ENCODE measurements at places on chromosomes 5 and 9.

- no peak for DNase-seq
These were observed 85.2 kb upstream of the TNC start for GRCh38 chr9:115202960-115203751.

GRCh38 chr9:101664453-101664852 lies 69.7 kb upstream of the PPP3R2 start:
- DNase-seq = no peak

GRCh38 chr9:33858423-33858822 lies 41.5 kb downstream of the UBE2R2 start:
- DNase-seq = no peak

DNA sequence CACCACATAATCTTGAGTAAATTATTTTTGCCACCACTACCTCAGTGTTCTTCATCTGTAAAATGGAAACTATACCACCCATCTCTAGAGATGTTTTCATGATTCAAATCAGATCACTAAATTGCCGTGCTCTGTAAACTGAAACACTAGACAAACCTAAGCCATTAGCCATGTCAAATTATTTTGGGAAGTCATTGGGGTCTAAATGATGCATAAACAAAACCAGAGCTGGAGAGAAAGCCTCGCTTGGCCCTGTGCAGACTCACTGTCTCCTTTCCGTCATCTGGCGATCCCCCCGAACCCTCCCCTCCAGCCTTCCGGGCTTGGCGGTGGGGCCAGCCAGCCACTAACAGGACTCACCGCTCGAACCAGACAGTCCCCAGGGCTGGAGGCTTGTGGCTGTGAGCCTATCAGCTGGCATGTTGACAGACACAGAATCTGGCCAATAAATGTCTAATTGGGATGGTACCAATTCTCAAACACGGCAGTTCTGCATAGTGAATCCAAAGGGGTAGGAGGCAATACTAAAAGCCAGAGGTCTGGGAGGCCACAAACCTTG lies 256.5 kb downstream of the SEC61B start:
- DNase-seq = no peak

DNA sequence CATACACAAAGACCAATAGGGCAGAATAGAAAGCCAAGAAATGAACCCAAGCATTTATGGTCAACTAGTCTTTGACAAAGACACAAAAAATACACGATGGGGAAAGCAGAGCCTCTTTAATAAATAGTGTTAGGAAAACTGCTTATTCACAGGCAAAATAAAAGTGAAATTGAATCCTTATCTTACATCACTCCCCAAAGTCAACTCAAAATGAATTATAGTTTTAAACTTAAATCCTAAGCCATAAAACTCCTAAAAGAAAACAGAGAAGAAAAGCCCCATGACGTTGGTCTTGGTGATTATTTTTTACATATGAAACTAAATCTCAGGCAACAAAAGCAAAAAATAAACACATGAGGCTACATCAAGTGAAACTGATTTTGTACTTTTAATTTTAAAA lies 46.8 kb downstream of the CHSY3 start:
- DNase-seq = no peak

DNA sequence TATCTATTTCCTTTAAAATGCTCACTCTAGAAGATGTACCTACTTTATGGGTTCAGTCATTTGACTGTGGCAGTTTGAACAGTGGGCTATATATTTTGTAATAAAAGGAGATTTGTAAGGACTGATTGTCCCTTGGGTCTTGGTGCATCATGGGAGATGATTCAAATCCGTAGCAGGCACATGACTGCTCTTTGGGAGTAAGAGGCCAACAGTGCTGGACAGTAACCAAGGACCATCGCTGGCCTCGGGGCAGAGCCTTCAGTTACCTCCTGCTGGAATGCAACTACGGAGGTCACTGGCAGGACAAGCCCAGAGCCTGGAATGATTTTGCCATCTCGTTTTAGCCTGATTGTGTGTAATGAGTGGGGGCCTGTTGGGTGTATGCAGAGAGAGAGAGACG lies 7.0 kb upstream of the MAMDC2 start:
- DNase-seq = no peak

GRCh38 chr9:120389867-120390266 lies 190.1 kb downstream of the CDK5RAP2 start:
- no peak for DNase-seq

GRCh38 chr5:88258636-88259035 lies 10.0 kb downstream of the TMEM161B start:
- DNase-seq = no peak

- no peak for DNase-seq
These were observed 3.7 kb downstream of the ANGPTL2 start for GRCh38 chr9:127118597-127119319.

GRCh38 chr9:107044872-107045271 lies 181.9 kb downstream of the ZNF462 start:
- DNase-seq = no peak

DNA sequence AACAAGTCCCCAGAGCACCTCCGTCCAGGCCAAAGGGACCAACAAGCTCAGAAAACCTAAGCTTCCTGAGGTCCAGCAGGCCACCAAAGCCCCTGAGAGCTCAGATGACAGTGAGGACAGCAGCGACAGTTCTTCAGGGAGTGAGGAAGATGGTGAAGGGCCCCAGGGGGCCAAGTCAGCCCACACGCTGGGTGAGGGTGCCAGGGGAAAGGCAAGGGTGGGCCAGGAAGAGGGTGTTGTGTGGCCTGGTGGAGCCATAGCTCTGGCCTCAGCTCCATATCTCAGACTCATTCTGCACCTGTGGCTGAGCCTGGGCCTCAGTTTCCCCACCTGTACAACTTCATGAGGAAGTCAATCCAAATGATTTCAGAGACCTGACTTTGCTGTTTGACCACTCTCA lies 20.7 kb downstream of the CD74 start:
- no peak for DNase-seq

GRCh38 chr5:16918156-16918555 lies 17.9 kb downstream of the MYO10 start:
- DNase-seq = no peak

DNA sequence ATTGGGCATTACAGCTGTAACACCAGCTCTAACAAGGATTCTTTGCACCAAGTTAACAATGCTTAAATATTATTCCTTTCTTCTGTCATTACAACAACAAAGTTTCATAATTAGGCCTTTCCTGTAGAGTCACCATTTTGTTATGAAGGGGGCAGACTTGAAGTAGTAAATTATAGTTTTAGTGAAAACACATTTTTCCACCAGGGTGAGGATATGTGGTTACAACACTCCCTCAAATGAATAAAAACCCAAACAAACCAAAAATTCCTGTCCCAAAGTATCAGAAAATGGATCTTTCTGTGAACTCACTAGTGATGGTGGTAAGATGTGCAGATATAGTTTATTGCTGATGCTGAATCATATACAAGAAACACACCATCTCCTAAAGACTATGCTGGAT lies 250.5 kb upstream of the TUT7 start:
- DNase-seq = no peak

- DNase-seq = no peak
These were observed 136.1 kb downstream of the FGF1 start for GRCh38 chr5:142549834-142550233.

DNA sequence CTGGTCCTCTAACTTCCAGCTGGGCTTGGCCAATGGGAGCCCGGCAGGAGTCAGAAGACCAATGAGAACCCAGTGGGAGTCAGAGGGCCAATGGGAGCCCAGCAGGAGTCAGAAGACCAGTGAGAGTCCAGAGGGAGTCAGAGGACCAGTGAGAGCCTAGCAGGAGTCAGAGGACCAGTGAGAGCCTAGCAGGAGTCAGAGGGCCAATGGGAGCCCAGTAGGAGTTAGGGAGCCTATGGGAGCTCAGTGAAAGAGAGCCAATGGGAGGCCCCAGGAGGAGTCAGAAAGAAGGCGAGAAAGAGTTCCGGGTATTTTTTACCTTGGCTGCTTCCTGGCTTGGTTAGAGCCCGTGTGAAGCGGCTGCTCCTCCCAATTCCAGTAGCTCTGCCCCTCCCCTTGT lies 191.0 kb downstream of the GABBR2 start:
- no peak for DNase-seq

DNA sequence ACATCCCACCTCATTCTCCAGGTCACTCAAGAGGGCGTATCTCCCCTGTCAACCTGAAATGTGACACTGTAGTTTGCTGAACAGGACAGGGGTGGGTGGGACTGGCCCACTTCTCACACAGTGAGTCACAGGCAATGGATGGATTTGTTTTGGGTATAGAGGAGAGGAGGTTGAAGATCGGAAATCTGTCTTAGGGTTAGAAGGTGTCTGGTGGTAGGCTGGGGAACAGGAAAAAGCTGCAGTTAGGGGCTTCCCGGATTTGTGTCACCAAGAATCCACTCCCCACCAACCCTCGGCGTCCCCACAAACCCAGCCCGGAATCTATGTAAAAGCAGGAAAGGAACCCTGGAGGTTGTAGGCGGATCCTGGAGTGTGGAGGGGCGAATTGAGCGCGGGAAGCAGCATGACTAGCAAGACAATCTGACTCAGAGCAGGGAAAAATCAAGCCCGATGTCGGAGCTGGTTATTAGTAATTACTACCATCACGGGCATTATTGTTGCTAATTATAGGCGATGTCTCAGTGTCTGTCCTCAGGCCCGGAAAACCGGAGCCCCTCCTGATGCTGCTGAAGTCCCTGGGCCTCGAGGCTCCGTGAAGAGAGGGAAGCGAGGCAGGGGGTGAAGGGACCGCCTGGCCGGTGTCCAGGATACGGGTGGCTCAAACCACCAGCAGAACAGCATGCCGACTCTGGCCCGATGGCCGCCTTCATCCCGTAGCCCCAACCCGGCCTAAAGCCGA lies 1.7 kb upstream of the IRX1 start:
- DNase-seq = no peak

DNA sequence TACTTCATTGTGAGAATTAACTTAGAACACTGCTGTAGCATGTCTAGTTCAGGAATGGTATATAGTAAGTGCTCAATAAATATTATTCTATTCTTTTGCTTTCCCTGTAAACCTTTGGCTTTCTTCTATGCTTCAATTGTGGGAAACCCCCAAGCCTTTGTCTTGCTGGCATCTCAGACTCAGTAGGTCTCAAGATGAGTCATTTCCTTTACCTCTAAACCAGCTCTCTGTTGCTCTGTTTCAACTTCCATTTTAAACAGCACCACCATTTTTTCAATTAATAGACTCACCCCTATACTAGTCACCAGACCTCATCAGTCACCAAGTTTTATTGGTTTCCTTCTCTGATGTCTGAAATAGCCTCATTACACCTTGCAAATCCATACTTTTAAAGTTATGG lies 43.5 kb downstream of the DMAC1 start:
- DNase-seq = no peak

GRCh38 chr5:73596705-73597328 lies 29.2 kb upstream of the ARHGEF28 start:
- DNase-seq = no peak

DNA sequence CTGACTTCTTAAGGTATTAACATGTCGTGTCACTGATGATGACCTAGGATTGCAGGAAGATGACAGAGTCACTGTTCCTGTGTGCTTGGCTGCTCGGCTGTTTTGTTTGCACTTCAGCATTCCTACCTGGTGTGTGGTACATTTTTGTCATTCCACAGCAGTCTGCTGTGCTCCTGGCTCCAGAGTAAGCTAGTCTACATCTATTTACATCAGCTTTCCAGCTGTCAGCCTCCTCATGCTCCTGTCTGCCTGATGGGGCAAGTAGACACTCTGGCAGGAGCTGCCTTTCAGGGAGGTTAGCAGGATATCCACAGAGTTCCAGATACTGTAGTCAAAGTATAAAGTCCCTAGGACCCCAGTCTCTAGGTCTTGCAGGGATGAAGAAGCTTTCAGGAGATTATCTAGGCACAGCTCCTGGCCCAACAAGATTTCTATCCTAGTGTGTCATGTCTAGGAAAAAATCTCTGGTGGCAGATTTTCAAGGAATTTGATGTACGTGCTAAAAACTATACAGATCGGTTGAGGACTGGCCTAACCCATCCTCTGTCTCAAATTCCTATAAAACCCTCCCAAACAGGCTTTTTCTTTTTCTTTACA lies 28.4 kb downstream of the RUSC2 start:
- DNase-seq = no peak

- no peak for DNase-seq
These were observed 256.8 kb upstream of the GRAMD2B start for GRCh38 chr5:126166368-126166767.

- DNase-seq = no peak
These were observed 12.8 kb upstream of the SRP19 start for GRCh38 chr5:112848116-112848811.

- no peak for DNase-seq
These were observed 98.5 kb upstream of the LHFPL2 start for GRCh38 chr5:78747055-78747454.

- DNase-seq = no peak
These were observed 27.9 kb upstream of the MUSK start for GRCh38 chr9:110640736-110641135.

- peak; percentile 39 for DNase-seq
These were observed 88.3 kb upstream of the COL5A1 start for GRCh38 chr9:134553061-134553891.

DNA sequence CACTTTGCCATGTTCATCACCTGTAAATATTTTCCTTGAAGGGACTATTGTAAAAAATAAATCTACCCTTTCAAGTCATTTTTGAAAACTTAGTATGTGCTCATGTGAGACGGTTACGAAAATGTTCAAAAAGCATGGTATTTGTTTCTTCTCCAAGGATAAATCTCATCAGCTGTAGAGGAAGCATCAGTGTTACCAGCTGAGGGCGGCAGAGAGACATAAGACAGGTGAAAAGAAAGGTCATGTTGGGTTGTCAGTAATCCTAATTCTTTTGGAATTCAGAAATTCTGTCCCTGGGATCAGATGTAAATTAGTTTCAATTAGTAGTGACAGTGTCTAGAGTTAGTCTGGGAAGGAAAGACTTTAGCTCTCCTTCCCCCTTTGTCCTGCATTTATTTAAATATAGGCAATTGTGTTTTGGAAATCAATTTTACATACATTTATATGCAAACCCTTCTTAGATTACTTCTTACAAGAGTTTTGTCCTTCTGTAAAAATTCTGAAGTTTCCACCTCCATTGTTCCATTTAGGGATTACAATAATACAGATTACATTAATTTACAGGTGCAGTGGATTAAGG lies 791.9 kb upstream of the CDH6 start:
- no peak for DNase-seq

DNA sequence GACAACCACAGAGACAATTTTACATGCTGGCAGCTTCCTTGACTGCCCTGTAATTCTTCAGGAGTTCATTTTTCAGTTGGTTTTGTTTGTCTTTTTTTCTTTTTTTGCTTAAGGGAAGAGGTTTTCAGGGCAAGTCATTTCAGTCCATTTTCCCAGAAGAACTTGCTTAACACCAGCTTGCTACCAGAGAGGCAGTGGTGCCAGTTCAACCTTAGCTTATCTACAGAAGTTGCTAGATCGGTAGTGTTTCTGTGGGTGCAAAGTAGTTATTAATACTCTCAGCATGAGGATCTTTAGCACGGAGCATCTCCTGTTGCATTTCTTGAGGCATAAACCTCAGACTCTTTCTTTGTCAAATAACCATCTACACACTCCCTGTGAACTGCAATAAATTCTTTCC lies 1.1 kb downstream of the SPEF2 start:
- DNase-seq = no peak

GRCh38 chr5:72107901-72108201 lies 576 bp downstream of the MAP1B start:
- no peak for DNase-seq
